ENCODE measurements at places on chromosomes 11 and 22. TPM values are rescaled to one million over a fixed set of nuclear protein-coding genes. Genes with fewer than 3 reads are reported as not detected.
A peak's percentile ranks its signal among the peaks of the same experiment; 100 is the strongest.

DNA sequence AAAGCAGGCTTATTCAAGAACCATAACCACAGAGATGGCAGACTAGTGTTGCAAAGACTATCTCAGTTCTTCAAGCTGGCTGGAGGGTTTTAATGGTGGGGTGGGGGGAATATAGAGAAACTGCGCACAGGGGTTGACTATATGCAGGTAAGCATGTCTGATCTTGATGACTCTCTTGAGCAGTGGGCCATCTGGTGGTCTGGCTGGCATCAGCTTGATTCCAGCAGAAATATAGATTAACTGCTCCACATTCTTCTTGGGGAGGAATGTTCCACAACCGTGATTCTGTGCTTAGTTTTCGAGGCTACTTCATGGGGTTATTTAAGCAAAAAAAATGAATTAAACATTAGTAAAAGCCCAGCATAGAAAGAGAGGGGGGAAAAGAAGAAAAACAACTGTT lies 158.8 kb upstream of the PGR start:
- no peak overlapping the region for H3K27ac ChIP-seq
- H3K36me3 ChIP-seq = no peaks in the 10 kb centered on the region

DNA sequence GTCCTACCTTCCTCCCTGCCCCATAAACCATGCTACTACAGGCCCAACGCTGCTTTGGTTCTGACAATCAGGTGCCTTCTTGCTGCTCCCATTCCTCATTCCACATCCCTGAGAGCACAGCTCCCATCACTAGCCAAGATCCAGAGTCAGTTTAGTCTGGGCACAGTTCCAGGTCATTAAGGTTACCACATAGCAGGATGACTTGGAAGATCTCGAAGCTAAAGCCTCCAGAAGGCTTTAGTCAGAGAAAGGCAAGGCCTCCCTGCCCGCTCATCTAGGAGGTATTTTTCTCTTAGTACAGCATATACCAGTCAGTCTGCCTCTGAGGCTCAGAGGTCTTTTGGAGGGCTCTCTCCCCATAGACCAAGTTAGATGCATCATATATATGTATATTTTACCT lies 30.3 kb downstream of the TRIM66 start:
- peaks cover 34% of the 10 kb centered on the region for H3K36me3 ChIP-seq
- no peak overlapping the region for H3K27ac ChIP-seq
- no peak for DNase-seq

- H3K36me3 ChIP-seq = no peaks in the 10 kb centered on the region
- no peak for DNase-seq
- H3K27ac ChIP-seq = peak overlapping the region; percentile 83
- H3K4me3 ChIP-seq = peak overlapping the region; percentile 83
These were observed 761 bp upstream of the TMEM25 start for GRCh38 chr11:118530180-118530682.

- no peaks in the 10 kb centered on the region for H3K4me1 ChIP-seq
- H3K36me3 ChIP-seq = no peaks in the 10 kb centered on the region
- DNase-seq = no peak
- no peak overlapping the region for H3K27ac ChIP-seq
These were observed 80.1 kb downstream of the SOX6 start for GRCh38 chr11:16276251-16276650.

Gene MIOX
- total RNA-seq = not detected
